ENCODE measurements at places on chromosomes 1 and 21.

DNA sequence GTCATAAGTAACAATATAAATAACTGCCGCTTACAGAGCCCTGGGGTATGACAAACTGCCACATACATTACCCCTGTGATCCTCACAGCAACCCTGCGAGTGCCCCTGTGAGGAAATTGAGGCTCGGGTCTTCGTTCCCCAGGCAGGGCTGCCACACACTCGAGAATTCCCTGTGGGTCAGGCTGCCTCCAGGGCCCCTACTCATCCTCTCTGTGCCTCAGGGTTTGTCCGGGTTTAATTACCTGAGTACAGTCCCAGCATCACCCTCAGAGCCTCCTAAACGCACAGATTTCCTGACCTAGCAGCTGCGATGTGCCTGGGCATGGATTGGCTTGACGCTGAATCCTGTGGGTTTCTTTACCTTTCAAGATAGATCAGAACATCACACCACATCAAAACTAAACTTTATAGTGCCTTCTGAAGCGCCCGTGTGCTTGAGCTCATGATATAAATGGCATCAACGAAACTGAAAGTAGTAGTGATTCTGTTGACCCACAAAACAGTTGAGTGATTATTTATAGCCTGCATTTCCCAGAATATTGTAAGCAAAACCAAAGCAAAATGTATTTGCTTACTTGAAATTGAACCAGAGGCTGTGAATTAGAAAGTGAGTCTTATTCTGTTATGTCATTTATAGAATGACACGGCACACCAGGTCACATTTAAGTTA lies 14.0 kb downstream of the SLC37A1 start:
- DNase-seq, result no peak

- DNase-seq, result no peak
These were observed 148.7 kb downstream of the PGBD5 start for GRCh38 chr1:230277201-230278025.

- no peak for DNase-seq
These were observed 26.3 kb downstream of the RGS8 start for GRCh38 chr1:182658055-182658454.

- DNase-seq, result no peak
These were observed 35.2 kb downstream of the TGFB2 start for GRCh38 chr1:218380125-218380977.

GRCh38 chr21:46472246-46472645 lies 13.6 kb downstream of the DIP2A start:
- DNase-seq, result no peak

DNA sequence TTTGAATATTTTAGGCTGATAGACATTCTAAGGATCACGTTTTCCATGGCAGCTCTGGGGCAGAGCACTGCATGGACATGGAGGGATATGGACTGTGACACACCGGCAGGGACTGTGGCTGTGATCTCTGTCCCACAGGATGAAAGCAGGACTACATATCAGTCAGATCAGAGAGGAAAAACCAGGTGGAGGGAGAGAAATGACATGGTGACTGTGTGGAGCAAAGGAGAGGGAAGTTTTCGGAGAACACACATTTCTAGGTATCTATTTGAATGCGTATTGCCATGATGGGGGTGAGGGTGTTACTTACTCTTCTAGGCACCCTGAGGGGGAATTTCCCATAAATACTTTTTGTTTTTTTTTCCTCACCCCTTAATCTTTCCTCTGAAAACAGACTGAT lies 3.2 kb upstream of the CD1C start:
- DNase-seq, result no peak

DNA sequence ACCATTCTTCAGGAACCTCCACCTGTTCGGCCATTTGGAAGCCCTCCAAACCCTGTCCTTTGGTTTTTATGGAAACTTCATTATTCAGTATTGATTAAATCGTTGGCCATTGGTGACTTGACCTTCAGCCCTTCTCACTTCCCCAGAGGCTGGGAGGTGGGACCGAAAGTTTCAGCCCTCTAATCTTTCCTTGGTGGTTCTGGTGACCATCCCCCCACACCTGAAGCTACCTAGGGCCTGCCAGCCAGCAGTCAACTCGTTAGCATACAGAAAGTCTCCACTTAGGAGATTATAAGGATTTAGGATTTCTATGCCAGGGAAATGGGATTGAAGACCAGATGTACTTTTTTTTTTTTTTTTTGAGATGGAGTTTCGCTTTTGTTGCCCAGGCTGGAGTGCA lies 6.7 kb downstream of the DHX9 start:
- DNase-seq, result no peak

GRCh38 chr21:17819877-17820229 lies 697 bp upstream of the C21orf91 start:
- no peak for DNase-seq

GRCh38 chr1:234763910-234764309 lies 153.9 kb upstream of the IRF2BP2 start:
- no peak for DNase-seq

DNA sequence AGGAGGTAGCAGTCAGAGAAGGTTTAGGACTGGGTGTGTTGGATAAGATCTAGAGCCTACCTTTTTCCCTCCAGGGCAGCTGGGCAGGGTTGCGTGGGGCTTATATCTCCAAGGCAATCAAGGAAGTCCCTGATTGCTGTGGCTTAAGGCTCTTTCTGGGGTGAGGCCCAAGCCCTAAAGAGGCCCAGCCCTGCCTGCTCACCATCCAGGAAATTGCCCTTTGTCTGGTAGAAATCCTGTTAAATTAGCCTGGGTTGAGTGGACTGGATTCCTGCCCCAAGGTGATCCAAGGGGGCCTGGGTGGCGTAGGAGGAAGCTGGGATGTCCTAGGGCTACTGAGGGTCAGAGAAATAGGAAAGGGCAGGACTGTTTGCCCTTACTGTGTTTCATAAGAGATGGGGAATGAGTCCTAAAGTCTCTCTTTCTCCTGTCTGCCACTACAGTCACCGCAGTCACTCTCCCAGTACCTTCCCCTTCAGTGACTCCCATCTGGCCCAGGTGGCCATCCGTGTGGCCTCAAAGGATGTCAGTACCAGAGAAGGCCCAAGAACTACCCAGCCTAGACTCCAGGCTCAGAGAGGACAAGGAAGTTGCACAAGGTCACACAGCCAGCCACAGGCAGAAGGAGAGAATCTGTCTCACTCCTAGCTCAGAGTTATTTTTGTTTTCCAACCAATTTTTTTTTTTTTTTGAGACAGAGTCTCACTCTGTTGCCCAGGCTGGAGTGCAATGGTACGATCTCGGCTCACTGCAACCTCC lies 25.8 kb downstream of the MFSD2A start:
- DNase-seq, result no peak

- DNase-seq, result no peak
These were observed 749 bp downstream of the EXOSC10 start for GRCh38 chr1:11098931-11099309.

DNA sequence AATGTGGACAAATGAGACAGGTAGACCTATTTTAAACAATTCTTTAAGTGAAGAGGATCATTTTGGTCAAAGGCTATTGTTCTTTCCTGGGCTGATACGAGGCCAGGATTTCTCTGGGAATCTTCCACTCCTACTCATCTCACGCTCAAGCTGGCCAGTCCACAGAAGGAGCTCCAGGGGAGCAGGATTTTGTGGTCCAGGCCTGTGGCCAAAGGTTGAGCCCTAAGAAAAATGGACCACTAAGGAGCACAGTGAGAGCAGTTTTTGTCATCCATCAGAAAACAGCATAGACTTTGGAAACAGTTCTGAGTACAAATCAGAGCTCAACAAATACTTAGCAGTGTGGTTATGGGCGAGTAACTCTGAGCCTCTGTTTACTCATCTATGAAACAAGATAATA lies 260.2 kb upstream of the RUNX1 start:
- DNase-seq, result no peak

DNA sequence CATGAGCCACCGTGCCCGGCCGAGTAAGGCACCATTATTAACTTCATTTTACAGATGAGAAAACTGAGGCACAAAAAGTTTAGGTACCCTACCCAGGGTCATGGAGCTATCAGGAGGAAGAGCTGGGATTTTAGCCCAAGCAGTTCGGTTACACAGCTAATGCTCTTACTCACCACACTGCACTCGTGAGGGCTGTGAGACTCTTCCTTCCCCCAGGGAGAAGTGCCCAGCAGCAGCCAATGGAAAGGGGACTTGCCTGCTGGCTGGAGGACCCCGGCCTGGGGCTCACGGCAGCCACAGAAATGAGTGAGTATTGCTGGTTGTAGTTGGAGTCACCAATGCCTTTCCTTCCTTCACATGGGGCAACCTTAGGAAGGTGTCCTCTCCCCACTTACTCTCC lies 5.2 kb upstream of the CSF1 start:
- no peak for DNase-seq

DNA sequence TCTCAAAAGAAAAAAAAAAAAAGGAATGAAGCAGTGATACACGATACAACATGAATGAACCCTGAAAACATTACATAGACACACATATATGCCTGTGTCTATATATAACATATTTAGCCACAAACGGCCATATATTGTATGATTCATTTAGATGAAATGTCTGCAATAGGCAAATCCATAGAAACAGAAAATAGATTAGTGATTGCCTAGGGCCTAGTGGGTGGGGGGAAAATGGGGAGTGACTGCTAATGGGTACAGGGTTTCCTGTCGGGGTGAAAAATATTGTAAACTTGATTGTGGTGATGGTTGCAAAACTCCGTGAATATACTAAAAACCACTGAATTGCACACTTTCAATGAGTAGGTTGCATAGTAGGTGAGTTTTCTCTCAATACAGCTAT lies 6.0 kb upstream of the H6PD start:
- no peak for DNase-seq

- DNase-seq, result no peak
These were observed 208.7 kb downstream of the SIPA1L2 start for GRCh38 chr1:232421143-232421796.

GRCh38 chr1:202951437-202951836 lies 6.7 kb downstream of the ADIPOR1 start:
- DNase-seq, result no peak

DNA sequence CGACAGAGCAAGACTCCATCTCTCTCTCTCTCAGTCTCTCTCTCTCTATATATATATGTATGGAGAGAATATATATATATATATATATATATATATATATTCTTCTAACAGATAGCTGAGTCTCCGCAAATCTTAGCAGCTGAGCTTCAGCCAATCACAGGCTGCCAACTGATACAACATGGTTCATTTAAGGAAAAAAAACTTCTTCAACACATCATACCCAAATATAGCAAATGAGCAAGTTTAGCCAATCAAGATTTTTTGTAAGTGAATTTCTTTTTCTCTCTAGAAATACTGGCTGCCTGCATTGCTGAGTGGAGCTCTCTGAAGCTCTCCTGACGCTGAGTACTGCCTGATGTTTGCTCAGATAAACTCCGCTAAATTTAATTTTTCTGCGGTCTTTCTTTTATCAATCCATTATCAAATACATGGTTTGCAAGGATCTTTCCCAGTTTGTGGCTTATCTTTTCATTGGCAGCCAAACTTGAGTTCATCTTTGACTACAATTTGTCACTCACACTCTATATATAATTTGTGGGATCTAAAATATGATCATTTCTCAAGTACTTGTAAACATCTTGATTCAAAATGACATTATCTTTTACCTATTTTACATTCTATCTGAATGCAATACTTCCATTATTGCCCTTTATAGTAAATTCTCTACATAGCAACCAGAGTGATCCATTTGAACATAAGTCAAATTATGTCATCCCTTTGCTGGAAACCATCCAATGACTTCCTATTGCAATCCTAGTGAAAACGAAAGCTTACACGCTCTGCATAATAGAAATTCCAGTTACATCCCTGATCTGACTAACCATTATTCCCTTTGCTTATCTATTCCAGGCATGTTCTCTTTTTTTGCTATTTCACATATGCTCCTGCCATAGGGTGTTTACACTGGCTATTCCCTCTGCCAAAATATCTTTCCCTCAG lies 2131.7 kb downstream of the MRPL39 start:
- no peak for DNase-seq

GRCh38 chr1:117660271-117660965 lies 54.6 kb downstream of the TENT5C start:
- DNase-seq, result no peak

DNA sequence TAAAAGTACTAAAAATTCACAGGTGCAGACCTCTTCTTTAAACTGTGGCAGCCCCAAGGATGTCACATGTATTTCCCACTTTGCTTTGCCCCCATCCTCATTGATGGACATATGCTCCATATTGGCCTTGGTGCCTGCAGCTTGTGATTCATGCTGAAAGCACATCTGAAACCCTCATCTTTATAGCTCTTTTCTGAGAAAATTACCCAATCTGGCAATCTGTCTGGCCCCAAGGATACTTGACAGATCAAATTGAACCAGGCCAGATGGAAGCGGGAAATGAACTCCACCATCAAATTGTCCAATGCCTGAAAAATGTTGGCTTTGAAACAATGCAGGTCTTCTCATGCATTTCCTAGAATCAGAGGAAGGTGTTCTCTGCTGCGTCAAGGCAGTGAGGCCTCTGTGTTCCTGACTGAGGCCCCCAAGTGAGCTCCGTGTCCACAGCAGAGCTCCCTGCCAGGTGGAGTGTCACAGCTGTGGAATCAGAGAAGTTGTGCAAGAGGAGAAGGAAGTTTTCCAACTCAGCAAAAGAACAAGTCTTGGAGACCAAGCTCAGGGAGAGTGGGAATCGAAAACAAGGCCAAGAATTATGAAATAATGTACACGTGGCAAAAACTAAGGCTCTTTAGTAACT lies 323.7 kb downstream of the PLPP3 start:
- no peak for DNase-seq

GRCh38 chr1:245406426-245406825 lies 251.6 kb downstream of the KIF26B start:
- DNase-seq, result no peak

DNA sequence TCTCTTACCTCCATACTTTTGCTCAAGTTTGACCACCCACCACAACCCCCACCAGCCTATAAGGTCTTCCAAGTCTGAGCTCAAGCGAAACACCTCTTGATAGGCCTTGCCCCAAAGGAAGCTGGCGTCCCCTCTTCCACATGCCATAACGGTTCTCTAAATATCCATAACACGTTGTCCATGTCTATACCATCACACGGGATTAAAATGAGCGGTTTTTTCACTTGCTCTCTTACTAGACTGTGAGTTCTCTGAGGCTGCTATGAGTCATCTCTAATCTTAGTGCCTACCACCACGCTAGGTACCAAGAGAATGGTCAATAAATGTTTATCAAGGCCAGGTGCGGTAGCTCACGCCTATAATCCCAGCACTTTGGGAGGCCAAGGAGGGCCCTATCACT lies 41.0 kb downstream of the WASF2 start:
- no peak for DNase-seq

- no peak for DNase-seq
These were observed 1214.9 kb downstream of the PLA2G4A start for GRCh38 chr1:188043536-188044245.

DNA sequence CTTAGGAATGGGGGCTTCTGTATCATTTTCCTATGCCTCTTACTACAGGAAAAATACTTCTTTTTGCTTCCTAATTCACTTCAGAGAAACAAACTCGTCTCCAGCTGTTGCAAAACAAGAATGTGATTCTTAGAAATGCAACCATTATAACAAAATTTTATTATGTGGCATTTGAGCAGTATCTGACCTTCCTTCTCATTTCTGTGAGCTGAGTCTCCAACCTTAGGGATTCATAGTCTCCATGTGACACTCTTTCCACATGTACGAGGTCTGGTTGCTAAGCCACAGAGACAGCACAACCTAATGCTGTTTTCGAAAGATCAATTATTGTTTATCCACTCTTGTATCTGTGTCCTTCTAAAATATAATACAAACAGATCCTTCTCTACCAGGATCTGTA lies 75.3 kb upstream of the RGS4 start:
- DNase-seq, result no peak

Data from substantia nigra (tissue), 51 donors.